ENCODE measurements at places on chromosomes 12 and 14.

GRCh38 chr12:99911967-99912366 lies 72.8 kb downstream of the ANKS1B start:
- DNase-seq, result no peak
- no peaks in the 10 kb centered on the region for H3K27me3 ChIP-seq
- H3K4me1 ChIP-seq, result no peaks in the 10 kb centered on the region
- no peak overlapping the region for H3K27ac ChIP-seq
- no peaks in the 10 kb centered on the region for H3K36me3 ChIP-seq

GRCh38 chr14:62189698-62190097 lies 427.5 kb downstream of the SNAPC1 start:
- H3K4me3 ChIP-seq, result no peak overlapping the region
- H3K36me3 ChIP-seq, result no peaks in the 10 kb centered on the region
- H3K27me3 ChIP-seq, result peaks cover 22% of the 10 kb centered on the region
- H3K4me1 ChIP-seq, result no peaks in the 10 kb centered on the region
- no peak overlapping the region for H3K27ac ChIP-seq

GRCh38 chr12:122558745-122559641 lies 31.9 kb downstream of the KNTC1 start:
- H3K27me3 ChIP-seq, result no peaks in the 10 kb centered on the region
- peak; percentile 13 for DNase-seq
- peaks cover 16% of the 10 kb centered on the region for H3K4me1 ChIP-seq

- DNase-seq, result no peak
- no peaks in the 10 kb centered on the region for H3K27me3 ChIP-seq
- no peak overlapping the region for H3K4me3 ChIP-seq
- H3K4me1 ChIP-seq, result peaks cover 9% of the 10 kb centered on the region
- peaks cover 45% of the 10 kb centered on the region for H3K36me3 ChIP-seq
- H3K27ac ChIP-seq, result peak overlapping the region; percentile 60
Observed at GRCh38 chr14:22613106-22613695, 15.1 kb downstream of the ABHD4 start.

GRCh38 chr14:53019406-53019805 lies 68.6 kb upstream of the FERMT2 start:
- H3K27ac ChIP-seq, result no peak overlapping the region
- peaks cover 3% of the 10 kb centered on the region for H3K36me3 ChIP-seq
- no peaks in the 10 kb centered on the region for H3K27me3 ChIP-seq
- no peak for DNase-seq

- DNase-seq, result no peak
- no peak overlapping the region for H3K4me3 ChIP-seq
- peaks cover 3% of the 10 kb centered on the region for H3K4me1 ChIP-seq
- no peaks in the 10 kb centered on the region for H3K27me3 ChIP-seq
- no peak overlapping the region for H3K27ac ChIP-seq
Observed at GRCh38 chr12:19529951-19530636, 90.8 kb downstream of the AEBP2 start.

DNA sequence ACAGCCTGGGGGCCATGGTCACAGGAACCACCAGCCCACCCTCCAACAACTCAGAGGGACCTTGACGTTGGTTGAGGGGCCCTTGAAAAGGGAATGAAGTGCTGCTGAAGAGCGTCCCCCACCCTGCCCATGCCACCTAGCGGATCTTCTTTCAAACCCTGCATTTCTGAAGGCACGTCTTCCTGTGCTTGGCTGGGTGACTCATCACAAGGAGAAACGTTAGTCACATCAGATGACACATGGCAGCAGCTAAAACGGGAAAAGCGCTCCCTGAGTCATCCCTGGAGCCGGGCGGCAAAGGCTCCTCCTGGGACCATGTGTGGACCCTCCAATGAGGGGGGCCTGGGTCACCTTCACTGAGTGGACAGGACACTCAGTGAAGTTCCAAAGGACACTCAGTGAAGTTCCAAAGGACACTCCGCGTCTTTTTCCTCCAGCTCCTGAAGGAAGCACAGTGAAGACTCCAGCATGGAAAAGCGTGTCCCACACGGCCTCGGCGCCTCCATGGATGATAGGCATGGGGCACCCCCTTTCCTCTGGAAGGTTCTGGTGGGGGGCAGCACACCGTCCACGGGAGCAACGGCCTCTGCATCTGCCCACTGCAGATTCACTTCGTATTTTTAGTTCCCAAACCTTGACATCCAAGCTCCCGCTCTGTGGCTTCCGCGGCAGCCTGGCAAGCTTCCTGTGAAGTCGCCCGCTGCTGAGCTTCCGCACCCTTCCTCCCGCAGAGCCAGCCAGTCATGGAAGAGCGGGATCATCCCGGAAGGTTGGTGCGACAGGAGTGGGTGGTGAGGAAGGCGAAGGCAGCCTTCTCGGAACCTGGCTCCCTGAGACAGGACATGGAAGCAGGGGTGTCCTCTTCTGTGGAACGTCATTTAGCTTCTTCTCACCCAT lies 383.4 kb downstream of the VRK1 start:
- no peak for DNase-seq
- peaks cover 11% of the 10 kb centered on the region for H3K27me3 ChIP-seq
- no peak overlapping the region for H3K4me3 ChIP-seq
- peaks cover 2% of the 10 kb centered on the region for H3K36me3 ChIP-seq

- no peak overlapping the region for H3K4me3 ChIP-seq
- H3K4me1 ChIP-seq, result peaks cover 8% of the 10 kb centered on the region
- peaks cover 30% of the 10 kb centered on the region for H3K27me3 ChIP-seq
- no peak overlapping the region for H3K27ac ChIP-seq
Observed at GRCh38 chr14:97456958-97457357, 659.8 kb downstream of the VRK1 start.

- no peaks in the 10 kb centered on the region for H3K36me3 ChIP-seq
- DNase-seq, result no peak
- H3K4me1 ChIP-seq, result no peaks in the 10 kb centered on the region
- H3K27me3 ChIP-seq, result peaks cover 13% of the 10 kb centered on the region
Observed at GRCh38 chr14:99330316-99331240, 58.6 kb upstream of the BCL11B start.

GRCh38 chr14:38867561-38868150 lies 235.4 kb downstream of the SEC23A start:
- DNase-seq, result peak; percentile 28
- no peak overlapping the region for H3K27ac ChIP-seq
- no peak overlapping the region for H3K4me3 ChIP-seq
- H3K36me3 ChIP-seq, result no peaks in the 10 kb centered on the region

GRCh38 chr14:65517635-65518542 lies 105.4 kb downstream of the FUT8 start:
- no peaks in the 10 kb centered on the region for H3K27me3 ChIP-seq
- no peaks in the 10 kb centered on the region for H3K36me3 ChIP-seq
- H3K4me1 ChIP-seq, result peaks cover 20% of the 10 kb centered on the region
- DNase-seq, result no peak

DNA sequence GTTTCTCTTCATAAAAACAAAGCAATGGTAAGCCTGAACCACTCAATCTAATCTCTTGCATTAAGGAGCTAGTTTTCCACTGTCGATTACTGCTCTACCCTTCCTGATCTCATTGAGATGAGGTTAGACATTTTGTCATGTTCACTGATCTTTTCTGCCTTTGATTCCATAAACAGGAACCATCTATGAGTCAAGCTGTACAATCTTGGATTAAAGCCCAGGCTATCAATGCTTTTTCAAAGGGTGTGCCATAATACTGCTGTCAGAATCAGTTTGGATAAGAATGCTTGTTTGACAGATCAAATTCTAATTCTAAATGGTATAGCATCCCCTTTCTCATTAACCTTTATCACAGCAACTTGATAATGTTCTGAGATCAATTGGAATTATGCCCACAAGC lies 16.1 kb downstream of the GRIP1 start:
- no peaks in the 10 kb centered on the region for H3K36me3 ChIP-seq
- peak overlapping the region; percentile 52 for H3K27ac ChIP-seq
- peaks cover 16% of the 10 kb centered on the region for H3K4me1 ChIP-seq
- DNase-seq, result no peak
- H3K4me3 ChIP-seq, result no peak overlapping the region

- no peaks in the 10 kb centered on the region for H3K36me3 ChIP-seq
- H3K27ac ChIP-seq, result no peak overlapping the region
- no peak for DNase-seq
- peaks cover 69% of the 10 kb centered on the region for H3K27me3 ChIP-seq
Observed at GRCh38 chr12:6061660-6062059, 62.8 kb downstream of the VWF start.

GRCh38 chr12:104986022-104986941 lies at the start of gene NOPCHAP1:
TSS of gene NOPCHAP1 (plus strand) at chr12:104986316. CDS start at chr12:104986353, 37 bp downstream.
- H3K36me3 ChIP-seq, result peaks cover 31% of the 10 kb centered on the region
- H3K4me3 ChIP-seq, result peak within 1 kb of the TSS; percentile 89
- peak; percentile 73 for DNase-seq
- H3K27ac ChIP-seq, result peak within 1 kb of the TSS; percentile 91
- H3K4me1 ChIP-seq, result peaks cover 14% of the 10 kb centered on the region

DNA sequence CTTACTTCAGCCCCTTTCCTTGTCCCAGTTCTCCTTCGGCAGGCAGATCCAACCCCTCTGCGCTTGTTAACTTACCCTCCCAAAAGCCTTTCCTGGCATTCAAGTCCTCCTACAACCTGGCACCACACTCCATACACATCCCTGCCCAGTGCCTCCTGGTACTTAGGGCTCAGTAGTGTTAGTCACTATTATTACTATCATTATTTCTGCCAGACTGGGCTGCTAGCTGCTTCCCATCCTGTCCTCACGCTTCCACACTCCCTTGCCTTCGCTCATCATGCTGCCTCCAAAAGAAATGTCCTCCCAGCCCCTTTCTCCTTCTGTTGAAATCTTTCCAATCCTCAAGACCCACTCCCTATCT lies 1.6 kb upstream of the HDAC7 start:
- H3K4me3 ChIP-seq, result peak overlapping the region; percentile 96
- peaks cover 57% of the 10 kb centered on the region for H3K4me1 ChIP-seq
- no peak overlapping the region for H3K27ac ChIP-seq

- no peaks in the 10 kb centered on the region for H3K27me3 ChIP-seq
- no peak overlapping the region for H3K4me3 ChIP-seq
- H3K36me3 ChIP-seq, result peaks cover 18% of the 10 kb centered on the region
- DNase-seq, result no peak
- peaks cover 15% of the 10 kb centered on the region for H3K4me1 ChIP-seq
- peak overlapping the region; percentile 65 for H3K27ac ChIP-seq
Observed at GRCh38 chr12:122523846-122524718, 2.7 kb downstream of the RSRC2 start.

- H3K27me3 ChIP-seq, result no peaks in the 10 kb centered on the region
- no peak for DNase-seq
- no peak overlapping the region for H3K4me3 ChIP-seq
- H3K4me1 ChIP-seq, result no peaks in the 10 kb centered on the region
- H3K27ac ChIP-seq, result no peak overlapping the region
Observed at GRCh38 chr14:29743531-29743930, 184.1 kb downstream of the PRKD1 start.

- no peak for DNase-seq
- H3K4me3 ChIP-seq, result no peak overlapping the region
- H3K27ac ChIP-seq, result no peak overlapping the region
- no peaks in the 10 kb centered on the region for H3K4me1 ChIP-seq
- no peaks in the 10 kb centered on the region for H3K36me3 ChIP-seq
- no peaks in the 10 kb centered on the region for H3K27me3 ChIP-seq
Observed at GRCh38 chr12:77847060-77847541, 16.4 kb downstream of the NAV3 start.

All from stimulated activated naive B cell treated with anti-CD40 and anti-IgM and Interleukin-4, amounts not matched to agents 10 μg/mL and 1 μg/mL and 100 μg/mL, for 72 hours (primary cell).